ENCODE measurements at places on chromosomes 12 and 14.

GRCh38 chr14:100739306-100739705 lies 12.6 kb downstream of the DLK1 start:
- no peak for DNase-seq

- DNase-seq = no peak
Observed at GRCh38 chr12:59182191-59182590, 261.9 kb upstream of the LRIG3 start.

DNA sequence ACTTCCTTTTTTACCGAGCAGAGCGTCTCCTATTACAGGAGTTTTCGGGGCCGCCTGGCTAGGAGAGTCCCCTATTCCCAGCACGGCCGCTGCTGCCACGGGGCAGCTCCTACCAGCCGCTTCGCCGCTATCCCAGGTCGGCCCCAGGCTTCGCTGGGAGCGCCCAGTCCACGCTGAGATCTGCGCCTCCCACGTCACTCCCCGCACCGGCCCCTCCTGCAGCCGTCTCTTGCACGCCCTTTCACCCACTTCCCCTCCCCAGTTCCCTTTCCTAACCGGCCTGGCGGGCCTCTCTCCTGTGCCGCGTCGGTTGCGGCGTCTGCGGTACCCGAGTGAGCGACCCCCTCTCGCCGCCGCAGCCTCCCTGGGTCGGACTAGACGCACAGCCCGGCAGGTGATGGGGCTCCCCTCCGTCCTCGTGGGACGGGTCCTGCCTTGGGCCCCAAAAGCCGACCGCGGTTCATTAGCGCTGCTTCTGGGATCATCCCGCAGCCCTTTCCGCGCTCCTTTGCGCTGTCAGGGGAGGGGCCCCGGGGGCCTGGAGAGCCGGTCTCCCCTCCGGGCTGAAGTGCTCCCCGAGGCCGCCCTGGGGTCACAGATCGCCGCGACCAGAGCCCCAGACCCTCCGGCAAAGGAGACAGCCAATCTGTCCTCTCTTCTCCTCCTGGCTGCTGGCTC lies 1318.4 kb downstream of the TMEM121 start:
- no peak for DNase-seq

GRCh38 chr12:122371475-122372045 lies 50.9 kb downstream of the CLIP1 start:
- no peak for DNase-seq

DNA sequence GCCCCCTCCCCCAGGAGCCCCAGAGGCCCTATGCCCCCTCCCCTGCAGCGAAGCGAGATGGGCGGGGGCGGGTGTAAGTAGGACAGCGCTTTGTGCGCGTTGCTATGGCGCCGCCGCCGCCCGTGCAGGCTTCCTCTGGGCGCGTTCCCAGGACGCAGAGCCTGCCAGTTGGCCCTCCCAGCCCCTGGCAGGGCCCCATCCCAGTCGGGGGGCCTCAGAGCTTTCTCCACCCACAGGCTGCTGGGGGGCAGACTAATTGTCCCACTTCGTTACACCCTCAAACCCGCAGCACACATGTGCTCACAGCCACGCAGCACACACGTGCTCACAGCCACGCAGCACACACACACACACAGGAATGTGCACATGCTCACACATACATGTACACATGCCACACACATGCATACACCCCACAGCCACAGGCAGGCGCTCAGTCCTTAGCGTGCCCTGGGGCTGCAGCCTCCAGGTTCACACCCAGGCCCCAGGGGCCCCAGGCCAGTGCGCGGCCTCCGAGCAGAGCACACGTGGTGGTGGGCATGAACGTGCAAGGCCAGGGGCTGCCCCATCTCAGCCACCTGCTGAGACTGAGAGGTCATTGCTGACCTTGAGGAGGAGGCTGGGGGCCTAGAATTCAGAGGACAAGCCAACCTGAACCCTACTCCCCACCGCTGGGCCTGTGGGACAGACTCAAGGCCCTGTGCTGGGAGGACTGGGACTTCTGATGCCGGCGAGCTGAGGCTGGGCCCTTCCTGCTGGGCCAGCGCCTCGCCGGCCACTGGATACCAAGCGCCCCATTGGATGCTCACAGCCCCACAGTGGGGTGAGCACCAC lies 15.6 kb downstream of the TRMT61A start:
- peak; percentile 53 for DNase-seq

DNA sequence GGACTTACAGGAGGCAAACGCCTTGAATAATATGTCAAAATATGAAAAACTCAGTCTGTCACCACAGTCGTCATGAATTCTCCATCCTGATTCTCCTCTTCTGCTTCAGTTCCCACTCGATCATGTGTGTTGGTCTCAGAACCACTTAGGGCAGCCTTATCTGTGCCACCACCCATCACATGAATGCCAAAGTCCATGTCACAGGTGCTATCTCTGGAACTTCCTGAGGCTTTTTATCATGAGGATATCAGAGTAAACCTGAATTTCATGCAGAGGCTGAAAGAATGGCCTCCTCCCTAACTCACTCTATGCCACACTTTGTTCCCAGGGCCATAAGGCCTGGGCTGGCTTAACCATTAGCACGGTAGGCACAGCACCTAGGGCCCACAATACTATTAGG lies 28.8 kb upstream of the MAP3K9 start:
- no peak for DNase-seq

DNA sequence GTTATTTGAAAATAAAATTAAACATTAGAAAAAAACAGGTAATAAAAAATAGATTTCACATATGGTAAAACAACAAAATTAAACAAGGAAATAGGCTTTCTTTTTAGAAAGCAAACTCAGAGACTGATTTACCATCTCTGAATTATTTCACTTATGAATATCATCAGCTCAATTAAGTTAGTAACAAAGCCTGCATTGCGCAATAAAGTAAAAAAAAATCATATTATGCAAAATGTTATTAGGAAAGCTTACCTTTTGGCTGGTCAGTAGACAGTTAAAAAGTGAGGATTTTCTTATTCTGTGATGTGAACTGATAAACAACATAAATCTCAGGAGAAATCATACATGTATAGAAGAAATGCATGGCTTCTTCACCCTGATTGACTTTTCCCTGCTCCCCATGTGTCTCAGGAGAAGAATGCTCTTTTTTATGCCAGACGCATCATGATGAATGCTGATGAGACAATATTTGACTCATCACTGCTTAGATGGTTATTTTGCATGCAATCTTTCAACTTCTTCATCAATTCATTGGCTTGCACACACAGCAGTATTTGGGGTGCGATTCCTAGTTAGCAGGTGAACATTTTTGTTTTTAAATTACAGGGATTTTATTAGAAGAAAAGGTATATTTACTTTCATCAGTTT lies 124.5 kb upstream of the USP15 start:
- no peak for DNase-seq

GRCh38 chr12:110917467-110917866 lies 2.9 kb downstream of the MYL2 start:
- DNase-seq = no peak

GRCh38 chr12:52043386-52044212 lies 7.6 kb upstream of the NR4A1 start:
- DNase-seq = no peak

DNA sequence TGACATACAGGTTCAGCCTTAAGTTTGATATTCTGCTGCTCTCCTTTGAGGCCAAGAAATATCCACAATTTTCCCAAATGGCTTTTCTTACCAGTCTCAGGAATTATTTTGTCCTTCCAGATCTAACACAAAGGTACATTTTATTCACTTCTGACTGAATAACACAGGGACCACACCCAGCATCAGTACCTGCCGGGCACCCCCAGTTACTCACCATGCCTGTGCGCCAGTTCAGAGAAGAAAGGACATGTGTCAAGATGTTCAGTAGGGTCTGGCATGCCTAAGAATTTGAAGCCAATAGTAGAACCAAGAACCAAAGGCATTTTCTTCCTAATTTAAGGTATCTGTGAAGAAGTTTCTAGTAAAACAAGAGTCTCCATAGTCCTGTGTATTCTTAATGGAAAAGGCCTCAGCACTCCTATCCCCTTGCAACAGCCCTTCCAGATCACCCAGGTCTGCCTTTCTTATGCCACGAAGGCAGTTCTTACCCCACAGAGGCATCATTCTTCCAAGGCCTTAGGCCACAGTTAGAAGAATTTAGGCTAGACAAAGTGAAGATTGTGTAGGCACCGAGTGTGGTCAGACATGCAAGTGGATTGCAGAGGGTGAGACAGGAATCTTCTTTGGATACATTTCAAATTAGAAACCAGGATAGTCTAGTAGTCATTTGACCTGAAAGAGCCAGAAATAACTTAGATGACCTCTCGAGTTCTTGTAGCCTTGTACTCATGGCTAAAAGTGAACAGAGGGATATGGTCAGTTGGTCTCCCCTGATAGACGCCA lies 140.1 kb upstream of the HIF1A start:
- DNase-seq = no peak

DNA sequence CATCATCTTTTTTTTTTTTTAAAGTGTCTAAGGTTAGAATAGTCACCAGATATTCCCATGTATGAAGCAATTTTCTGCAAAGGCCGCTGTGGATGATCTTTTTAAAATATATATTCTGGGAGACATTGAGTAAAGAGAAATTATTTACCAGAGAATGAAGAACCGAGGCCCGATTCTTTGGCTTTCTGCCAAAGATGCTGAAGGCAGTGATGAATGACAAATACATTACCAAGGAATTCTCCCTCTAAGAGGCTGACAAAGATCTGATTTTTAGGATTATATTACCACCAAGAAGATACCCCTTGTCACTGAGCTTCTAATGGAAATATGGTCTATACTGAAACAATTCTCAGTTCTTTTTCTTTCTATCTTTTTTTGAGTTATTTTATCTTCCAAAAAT lies 336.8 kb downstream of the NAV3 start:
- peak; percentile 6 for DNase-seq

DNA sequence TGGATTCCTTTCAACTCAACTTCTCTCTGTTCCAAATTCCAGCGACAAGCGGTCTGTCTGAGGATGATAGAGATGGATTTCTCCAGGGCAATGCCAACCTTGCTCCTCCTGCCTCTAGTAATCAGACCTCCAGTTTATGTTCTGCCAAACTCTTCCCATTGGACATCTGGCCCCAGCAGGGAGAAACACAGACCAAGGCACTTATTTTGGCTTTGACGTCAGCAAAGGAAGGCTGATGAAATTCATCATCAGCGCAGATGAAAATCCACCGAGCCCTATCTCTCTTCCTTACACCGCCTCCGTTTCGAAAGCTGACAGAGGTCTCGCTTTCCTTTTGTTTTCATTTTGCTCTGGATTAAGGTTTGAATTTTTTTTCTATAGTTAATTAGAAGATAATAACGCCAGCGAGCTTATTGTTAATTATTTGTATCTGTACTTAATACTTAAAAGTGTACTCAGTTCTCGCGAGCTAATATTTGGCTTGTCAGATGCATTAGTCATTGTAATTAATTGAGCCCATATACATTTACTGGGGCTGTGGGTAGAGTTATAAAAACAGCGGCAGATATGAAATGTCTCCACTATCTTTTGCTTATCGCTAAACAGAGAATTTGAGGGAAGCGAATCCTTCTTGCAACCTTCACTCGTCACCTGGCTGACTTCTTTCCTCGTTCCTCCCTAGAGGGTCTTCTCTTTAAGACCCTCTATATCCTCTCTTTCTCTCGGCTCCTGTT lies 35.9 kb upstream of the MED13L start:
- DNase-seq = peak; percentile 71

DNA sequence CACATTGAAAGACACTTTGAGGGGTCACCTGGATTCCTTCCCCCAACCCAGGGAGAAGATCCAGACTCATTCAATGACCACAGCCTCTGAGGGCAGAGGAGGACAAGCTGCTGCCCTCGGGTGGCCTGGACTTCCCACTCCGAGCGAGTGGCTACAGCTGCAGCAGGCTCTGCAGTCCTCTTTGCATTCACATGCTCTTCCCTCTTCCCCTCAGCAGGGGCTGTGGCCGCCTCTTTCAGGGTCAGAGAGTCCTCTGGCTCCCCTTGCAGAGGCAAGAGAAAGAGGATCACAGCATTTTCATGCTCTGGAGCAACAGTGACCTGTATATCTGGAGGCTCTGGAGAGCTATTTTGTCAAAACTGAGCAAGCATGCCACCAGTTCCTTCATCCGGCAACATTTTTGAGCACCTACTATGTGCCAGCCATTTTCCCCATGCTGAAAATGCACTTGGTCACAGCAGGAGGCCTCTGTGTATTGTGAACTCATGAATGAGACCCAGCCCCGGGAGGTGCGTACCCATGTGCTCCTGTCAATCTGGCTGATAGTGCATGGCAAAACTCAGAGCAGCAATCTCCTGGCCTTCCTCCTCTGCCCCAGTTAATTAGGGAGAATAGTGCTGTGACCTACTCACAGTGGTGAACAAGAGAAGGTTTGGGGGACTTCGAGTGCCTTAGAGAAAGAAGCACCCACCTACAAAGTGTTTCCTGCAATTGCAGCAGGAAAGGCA lies 42.9 kb upstream of the KCNA5 start:
- DNase-seq = no peak

DNA sequence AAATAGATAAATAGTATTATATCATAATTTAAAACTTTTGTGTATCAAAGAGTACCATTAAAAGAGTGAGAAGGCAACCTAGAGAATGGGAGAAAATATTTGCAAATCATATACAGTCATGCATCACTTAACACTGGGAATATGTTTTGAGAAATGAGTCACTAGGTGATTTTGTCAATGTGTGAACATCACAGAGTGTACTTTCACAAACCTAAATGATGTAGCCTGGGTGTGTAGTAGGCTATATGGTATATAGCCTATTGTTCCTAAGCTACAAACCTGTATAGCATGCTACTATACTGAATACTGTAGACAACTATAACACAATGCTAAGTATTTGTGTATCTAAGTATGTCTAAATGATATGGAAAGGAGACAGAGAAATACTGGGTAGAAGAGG lies 48.0 kb upstream of the ARID2 start:
- no peak for DNase-seq

DNA sequence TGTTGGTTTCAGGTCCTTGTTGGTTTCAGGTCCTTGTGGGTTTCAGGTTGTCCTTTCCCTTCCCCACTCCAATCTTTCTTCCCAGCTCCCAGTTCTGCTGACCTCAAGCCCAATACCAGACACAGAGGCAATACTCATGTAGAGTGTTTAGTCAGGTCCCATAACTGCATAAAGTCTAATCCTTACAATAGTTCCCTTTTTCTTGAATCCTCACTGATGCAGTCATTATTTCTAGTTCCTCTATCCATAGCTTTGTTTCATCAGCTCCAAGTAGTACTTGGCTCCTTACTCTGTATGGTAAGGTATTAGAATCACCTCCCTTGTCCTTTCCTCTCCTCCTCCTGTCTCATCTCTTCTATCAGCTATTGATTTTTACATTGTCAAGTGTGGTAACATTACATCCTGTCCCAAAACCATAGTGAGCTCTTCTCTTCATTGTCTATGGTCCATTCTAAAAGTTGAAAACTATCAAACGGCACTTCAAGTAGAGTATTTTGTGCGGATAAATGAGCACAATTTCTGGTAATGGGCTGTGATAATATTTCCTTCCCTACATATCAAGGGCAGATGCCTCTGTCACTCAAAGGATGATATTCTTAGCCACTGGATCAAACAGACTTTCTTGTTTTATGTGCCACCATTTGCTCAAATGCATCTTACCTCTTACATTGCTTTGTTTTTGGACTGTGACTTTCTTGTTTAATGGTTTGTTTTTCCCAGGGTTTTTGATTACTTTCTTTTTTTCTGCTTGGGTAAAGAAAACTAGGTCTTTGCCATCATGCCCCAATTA lies 57.2 kb upstream of the JDP2 start:
- DNase-seq = no peak

GRCh38 chr12:120117961-120118320 lies 1.4 kb upstream of the RAB35 start:
- DNase-seq = no peak
